ENCODE measurements at places on chromosomes 2 and 18.

GRCh38 chr2:127138281-127138680 lies 31.3 kb upstream of the BIN1 start:
- no peak for DNase-seq

GRCh38 chr2:236156095-236156859 lies 11.9 kb downstream of the GBX2 start:
- DNase-seq, result no peak

DNA sequence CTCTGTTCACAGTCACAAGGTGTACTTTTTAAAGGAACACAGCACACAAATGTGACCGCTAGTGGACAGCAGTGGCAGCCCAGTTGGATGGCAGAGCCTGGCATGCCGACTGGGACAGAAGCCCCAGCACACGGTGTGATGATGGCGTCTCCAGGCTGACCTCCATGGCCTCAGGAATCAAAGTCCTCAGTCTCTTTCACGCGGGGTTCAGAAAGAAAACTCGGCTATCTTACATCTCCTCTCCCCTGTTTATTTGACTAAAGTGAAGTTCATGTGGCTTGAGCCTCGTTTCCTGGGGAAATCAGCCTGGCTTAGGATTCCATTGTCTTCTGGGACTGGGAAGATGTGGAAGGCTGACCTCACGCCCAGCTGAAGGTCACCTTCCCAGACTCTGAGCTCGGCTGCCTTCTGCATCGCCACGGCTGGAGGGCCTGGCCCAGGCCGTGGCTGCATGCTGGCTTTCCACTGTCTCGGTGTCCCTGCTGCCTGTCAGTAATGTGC lies 56.1 kb downstream of the ASAP2 start:
- DNase-seq, result no peak

DNA sequence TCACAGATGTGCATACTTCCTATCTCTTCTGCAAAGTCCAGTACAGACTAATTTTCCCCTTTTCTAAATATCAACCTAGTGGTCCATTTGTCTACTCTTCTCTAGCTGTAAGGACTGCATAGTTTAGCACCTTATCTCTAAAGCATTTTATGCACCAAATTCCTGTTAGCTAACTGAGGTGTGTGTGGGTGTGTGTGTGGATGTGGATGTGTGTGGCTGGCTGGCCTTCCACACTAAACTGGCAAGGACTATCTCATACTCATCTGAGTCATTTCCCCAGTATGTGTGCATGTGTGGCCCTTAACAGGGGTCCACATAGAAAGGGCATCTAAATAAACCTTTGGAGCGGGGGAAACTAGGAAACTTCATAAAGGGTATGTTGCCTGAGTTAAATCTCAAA lies 139.6 kb downstream of the TTC32 start:
- DNase-seq, result no peak

DNA sequence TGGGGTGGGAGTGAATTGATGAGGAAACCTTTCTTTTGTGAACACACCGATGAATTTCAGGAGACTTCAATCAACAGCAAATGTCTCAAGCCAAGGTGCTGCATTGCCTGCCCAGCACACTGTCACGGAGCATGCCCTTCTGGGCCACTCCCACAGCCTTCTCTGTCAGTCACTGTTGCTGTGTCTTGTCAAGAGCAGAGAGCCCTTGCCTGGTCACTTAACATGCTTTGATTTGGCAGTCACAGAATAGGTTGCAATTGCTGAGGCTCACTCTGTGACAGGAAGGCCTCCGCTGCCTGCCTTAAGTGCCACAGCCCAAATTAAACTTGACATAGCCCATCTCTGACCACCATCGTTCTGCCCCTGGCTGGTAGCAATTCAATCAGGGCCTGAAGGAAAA lies 225.4 kb downstream of the PID1 start:
- no peak for DNase-seq

- no peak for DNase-seq
Observed at GRCh38 chr2:22842205-22842869, 542.6 kb upstream of the KLHL29 start.

DNA sequence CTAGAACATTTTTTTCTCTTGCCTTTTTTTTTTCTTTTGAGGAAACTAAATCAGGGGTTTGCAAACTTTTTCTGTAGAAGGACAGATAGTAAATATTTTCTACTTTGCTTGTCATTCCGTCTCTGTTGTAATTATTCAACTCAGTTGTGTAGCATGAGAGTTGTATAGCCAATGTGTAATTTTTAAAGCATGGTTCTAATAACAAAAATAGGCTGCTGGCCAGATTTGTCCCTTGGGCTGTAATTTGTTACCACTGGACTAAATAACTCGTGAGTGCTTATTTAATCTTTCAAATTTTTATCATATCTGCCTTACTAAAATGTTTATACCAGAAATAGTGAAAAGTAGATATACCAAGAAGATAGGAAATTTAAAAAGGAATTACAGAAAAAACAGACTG lies 43.0 kb downstream of the CCDC148 start:
- peak; percentile 68 for DNase-seq

- DNase-seq, result no peak
Observed at GRCh38 chr2:85263591-85263990, 64.2 kb downstream of the TGOLN2 start.

DNA sequence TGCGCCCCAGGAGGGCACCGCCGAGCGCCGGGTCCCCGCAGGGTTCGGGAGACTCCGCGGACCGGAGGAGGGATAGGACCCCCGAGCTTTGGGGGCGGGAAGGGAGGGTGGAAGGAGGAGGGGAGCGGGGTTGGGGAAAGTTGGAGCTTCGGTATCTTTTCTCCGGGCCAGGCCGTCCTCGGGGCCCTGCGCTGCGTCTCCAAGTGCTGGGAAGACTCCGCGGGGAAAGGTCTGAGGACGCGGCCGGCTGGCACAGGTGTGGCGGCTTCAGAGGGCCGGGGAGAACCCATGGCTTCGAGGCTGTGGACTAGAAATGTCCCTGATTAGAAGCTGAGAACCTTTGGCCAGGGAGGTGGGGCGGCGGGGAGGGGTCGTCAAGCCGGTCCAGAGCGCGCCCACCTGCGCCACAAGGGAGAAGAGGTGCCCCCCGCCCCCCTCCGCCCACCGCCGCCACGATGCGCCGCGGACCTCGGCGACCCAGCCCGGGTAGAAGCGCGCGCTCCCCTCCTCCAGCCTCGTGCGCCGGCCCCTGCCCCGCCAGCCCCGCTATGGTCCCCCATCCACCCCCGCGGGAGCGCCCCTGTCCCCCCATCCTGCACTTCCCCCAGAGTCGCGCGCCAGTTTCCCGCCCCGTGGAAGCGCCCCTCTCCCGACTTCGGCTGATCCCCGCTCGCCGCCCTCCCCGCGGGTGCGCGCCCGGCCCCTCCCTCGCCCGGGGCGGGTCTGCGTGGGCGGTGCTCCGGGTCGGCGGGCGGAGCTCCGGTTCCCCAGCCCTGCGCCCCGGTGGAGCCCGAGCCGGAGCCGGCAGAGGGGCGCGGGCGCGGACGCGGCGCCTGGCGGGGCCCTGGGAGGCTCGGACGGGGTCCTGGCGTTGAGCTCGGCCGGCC lies at the start of gene SNTG2:
Gene SNTG2 (plus strand): TSS at position 770 of the 887 bp plus-strand sequence. CDS start 148 bp downstream, outside the sequence.
- DNase-seq, result peak; percentile 57

DNA sequence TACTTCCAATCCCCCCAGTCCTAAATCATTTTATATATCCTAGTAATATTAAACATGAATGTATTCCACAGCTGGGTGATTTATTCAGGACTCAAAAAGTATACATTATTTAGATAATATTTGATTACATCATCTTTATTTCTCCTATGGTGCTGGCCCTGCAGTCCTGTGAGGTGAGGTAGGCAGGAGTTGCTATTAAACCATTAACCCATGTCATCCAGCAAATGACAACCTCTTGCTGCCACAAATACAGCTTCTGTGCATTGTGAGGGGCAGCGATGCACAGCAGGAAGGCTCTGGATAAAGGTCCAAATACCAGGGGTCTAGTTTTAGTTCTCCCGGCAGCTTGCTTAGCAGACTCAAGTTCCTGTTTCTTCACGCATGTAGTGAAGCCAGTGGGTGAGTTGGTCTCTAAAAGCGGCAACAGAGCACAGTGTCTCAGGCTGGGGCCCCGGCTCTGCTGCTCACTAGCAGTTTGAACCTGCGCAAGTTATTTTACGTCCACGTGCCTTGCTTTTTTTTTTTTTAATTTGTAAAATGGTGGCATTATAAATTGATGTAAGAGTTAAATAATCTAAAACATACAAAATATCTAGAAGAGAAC lies 36.1 kb downstream of the INSIG2 start:
- DNase-seq, result no peak

- no peak for DNase-seq
Observed at GRCh38 chr18:43863180-43863579, 585.9 kb upstream of the SYT4 start.

DNA sequence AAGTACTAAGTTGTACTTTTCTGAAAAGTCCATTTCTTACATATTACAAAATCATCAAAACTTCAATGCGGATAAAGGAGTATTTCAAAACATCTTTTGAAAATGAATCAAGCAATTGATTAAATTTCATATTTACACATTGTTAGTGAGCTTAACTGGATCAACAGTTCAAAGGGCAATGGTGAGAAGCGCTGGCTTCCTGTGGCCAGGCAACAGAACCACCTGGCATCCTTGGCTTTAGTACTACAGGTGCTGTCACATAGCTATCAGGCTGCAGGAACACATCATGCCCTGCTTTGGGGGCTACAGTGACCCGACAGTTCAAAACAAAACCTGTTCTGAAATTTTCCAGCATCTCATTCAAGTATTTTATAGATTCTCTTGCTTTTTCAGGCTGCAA lies 59.2 kb downstream of the SMAD2 start:
- DNase-seq, result no peak

- DNase-seq, result no peak
Observed at GRCh38 chr2:64081046-64081445, 61.8 kb upstream of the VPS54 start.

DNA sequence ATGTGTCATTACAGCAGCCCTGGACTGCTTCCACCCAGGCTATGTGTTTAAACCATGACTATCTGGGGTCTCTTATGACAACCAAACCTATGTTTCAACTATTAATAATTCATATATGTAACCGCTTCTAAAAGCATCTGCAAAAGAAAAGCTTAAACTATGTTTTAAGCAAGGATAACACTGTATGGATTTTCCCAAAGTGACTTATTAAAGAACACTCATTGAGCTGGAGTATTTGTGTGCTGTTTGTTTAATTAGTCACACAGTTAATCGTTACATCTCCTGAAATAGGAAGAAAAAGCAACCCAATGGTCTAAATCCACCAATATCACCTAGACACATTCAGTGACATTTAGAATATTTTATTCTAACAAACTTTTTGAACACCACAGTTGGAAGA lies 51.3 kb downstream of the TMEM163 start:
- no peak for DNase-seq

DNA sequence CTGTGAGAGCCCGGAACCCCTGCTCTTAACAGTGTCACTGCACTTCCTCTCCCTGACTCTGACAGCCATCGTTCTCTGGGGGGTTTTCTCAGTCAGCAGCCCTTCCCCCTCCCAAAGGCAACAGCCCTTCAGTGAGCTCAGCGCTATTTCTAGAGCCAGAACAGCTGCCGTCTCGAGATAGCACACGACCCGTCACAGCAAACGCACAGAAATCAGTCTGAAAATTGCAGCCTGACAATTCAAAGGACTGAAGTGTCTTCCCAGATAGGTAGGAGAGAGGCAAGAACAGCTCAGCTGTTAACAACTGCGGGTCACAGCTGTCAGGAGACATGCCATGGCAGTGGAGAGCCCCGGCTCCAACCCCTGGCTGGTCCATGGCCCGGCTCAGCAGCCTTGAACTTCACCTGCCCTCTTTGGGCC lies 45.4 kb downstream of the ST8SIA5 start:
- DNase-seq, result no peak

- no peak for DNase-seq
Observed at GRCh38 chr2:73081181-73081671, 9.7 kb upstream of the SFXN5 start.

DNA sequence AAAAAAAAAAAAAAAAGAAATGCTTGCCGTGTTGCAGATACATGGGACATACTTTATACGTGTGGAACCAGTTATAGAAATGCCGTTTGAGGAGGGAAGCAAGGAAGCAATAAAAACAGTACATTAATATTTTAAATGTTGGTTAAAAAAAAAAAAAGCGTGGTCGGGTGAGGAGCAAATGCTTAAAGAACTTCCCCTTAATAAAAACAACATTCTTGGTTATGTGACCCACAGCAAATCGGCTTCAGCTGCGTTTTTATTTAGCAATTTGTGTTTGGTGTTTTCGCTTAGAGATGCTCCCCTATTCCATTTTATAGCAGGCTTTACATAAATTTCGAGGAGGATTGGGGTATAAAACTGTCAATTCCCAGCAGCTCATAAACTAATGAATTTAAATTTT lies 223.6 kb downstream of the LRRTM1 start:
- DNase-seq, result peak; percentile 9

GRCh38 chr2:164913640-164914350 lies 41.5 kb downstream of the SLC38A11 start:
- DNase-seq, result peak; percentile 42

- peak; percentile 34 for DNase-seq
Observed at GRCh38 chr2:56185582-56186046, 1.8 kb downstream of the CCDC85A start.

DNA sequence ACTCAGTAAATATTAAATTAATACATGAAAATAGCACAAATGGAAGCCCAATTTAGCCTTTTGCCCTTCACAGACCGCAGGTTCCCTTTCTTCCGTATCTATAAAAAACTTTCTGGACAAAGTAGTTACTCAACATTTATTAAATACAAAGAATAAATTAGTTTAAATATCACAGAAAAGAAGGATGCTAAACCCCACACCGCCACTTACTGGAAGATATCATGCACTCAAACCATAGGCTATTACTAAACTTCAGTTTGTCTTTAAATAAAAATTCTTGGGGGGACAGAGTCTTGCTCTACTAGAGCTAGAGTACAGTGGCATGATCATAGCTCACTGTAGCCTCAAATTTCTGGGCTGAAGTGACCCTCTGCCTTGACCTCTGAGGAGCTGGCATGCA lies 120.7 kb upstream of the FHL2 start:
- no peak for DNase-seq

- DNase-seq, result peak; percentile 31
Observed at GRCh38 chr2:227383686-227384085, 4.1 kb downstream of the SCYGR1 start.

DNA sequence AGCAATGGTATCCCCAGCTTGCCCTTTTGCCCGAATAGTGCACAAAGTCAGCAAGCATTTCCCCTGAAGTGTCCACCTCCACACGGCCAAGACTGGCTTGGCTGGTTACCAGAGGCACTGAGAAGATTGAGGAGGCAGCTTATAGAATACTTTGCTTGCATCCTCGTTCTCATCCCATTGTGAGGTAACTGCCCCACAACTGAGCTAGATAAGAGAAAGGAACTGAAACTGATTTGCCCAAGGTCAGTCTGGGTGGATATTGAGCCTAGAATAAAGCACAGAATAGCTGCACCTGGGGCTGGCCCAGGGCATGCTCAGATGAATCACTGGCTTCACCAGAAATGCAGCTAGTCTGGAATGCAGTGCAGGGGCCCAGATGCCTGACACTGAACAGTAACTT lies 32.7 kb upstream of the MAP4K3 start:
- DNase-seq, result peak; percentile 54

GRCh38 chr18:64283059-64283458 lies 134.2 kb upstream of the LINC00305 start:
- no peak for DNase-seq

GRCh38 chr2:127906206-127906926 lies 20.6 kb upstream of the AMMECR1L start:
- no peak for DNase-seq
